Stimulated activated CD8-positive, alpha-beta memory T cell treated with anti-CD3 and anti-CD28 coated beads, Interleukin-15, amount 100 ng/mL, for 1 hour (primary cell): ENCODE measurements at places on chromosomes 3 and 15.

DNA sequence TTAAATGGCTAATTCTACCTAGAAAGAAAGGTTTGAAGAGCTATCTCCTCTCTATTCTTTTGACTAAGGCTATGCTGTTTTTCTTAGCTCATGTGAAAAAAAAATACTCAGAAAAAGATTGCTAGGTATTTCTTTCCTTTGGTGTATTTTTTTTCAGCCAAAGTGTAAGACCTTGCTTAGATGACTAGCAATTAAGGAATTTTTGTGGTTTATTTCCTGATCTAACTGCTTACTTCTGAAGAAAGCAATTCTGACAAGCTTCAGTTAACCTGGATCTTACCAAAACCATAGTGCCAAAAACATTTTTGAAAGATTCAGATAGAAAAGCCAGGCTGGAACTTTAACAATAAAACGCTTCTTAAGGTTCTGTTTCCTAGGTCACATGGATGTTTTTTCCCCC is 315.6 kb downstream of the SOX2 start:
- DNase-seq: no peak

DNA sequence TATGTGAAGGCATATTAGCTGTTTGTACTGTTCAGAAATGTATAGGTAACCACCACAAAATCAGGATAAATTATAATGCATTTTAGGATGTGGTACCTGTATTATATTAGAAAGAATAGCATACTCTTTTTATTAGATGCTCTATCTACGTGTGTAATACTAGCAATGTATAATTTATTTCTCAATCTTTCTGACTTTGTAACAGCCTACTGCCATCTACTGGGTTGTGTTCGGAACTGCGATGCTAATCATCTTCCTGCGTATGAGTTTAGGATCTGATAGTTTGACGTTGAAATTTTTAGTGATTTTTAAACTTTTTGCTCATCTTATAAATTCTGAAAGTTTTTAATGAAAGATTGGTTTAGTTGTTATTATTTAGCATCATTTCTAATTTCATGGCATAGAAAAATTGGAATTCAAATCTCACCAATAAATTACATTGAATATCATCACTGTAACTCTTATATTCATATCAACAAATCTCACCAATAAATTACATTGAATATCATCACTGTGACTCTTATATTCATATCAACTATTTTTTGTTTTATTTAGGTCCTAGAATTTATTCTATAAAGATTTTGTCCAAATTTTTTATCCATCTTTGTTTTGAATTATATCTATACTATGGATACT is 322.7 kb upstream of the ZNF717 start:
- DNase-seq: no peak

GRCh38 chr15:76451540-76451939 is 115.0 kb downstream of the ISL2 start:
- DNase-seq: no peak

DNA sequence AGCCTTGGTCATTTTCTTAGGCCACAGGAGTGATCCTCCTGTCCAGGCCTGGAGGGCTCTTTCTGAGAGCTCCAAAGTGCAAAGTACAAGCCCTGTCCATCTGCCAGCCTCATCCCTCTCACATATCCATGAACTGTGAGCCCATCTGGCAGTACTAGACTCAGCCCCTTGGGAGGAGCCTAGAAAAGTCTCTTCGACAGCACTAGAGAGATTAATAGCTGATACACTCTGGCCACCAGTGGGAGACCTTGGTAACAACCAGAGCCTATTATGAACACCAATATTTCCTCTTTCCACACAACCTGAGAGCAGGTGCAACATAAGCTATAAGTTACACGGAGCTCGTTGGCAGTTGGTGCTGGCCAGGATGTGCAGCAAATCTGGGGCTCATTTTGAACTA is 59.5 kb upstream of the DCLK3 start:
- DNase-seq: no peak

DNA sequence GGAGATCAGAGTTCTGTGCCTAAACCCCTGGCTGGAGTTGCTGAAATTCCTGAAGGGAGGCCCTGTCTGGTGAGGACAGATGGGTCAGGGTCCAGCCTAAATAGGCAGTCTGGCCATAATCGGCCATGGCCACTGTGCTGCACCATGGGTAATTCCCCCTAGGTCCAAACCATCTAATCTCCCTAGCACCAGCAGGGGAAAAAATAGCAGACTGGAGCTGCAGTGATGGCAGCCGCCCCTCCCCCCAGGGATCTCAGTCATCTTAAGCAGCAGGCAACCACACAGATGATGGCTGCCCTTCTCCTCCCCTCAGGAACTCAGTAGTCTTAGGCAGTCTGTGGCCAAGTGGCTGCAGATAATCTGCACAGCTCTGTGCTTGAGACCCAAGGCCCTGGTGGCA is 68.4 kb upstream of the CD96 start:
- DNase-seq: no peak

DNA sequence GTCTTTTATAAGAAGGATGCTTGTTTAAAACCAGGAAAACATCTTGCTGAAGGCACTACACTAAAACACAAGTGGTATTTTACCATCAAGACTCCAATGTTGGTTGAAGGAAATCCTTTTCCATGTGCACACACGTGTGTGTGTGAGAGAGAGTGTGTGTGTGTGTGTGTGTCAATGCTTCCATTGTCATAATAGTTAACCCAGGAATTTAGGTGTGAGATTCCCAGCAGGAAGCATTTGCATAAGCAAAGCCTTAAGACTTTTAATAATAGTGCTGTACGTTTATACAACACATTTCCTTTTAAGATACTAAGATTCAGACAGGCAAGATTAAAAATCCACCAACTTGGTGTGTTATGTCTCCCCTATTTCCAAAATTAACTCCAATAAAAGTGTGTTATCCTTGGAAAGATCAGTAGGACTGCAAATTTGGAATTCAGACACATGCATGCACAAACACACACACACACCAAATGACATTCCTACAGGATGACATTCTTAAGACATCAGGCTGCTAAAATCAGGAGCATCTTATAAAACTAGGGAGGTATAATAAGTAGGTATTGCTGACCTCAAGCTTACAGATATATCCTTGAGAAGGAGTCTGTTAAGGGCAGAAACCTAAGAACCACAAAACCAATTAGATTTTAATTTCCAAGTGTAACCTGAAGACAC is 18.3 kb downstream of the LMCD1 start:
- no peak for DNase-seq

DNA sequence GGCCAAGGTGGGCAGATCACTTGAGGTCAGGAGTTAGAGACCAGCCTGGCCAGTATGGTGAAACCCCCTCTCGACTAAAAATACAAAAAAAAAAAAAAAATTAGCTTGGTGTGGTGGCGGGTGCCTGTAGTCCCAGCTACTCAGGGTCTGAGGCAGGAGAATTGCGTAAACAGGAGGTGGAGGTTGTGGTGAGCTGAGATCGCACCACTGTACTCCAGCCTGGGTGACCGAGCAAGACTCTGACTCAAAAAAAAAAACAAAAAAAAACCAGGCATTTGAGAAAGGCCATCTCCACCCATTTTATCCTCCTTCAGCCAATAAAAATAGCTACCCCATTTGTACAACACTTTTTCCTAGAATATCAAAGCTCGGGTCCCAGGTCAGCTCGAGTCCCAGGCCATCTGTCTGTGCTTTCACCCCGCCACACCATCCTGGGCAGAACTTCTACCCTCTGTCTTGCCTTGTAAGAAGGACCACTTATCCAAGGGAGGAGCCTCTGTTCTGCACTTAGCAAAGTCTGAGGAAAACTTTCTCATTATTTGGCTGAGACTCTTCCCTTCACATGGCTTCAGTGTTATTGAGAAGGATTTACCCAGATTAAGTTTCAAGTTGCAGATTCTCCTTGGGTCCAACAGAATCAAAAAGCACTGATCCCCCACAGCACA is 99.1 kb downstream of the MESD start:
- DNase-seq: no peak

- no peak for DNase-seq
These were observed 6.7 kb upstream of the PSTPIP1 start for GRCh38 chr15:76987896-76988860.

DNA sequence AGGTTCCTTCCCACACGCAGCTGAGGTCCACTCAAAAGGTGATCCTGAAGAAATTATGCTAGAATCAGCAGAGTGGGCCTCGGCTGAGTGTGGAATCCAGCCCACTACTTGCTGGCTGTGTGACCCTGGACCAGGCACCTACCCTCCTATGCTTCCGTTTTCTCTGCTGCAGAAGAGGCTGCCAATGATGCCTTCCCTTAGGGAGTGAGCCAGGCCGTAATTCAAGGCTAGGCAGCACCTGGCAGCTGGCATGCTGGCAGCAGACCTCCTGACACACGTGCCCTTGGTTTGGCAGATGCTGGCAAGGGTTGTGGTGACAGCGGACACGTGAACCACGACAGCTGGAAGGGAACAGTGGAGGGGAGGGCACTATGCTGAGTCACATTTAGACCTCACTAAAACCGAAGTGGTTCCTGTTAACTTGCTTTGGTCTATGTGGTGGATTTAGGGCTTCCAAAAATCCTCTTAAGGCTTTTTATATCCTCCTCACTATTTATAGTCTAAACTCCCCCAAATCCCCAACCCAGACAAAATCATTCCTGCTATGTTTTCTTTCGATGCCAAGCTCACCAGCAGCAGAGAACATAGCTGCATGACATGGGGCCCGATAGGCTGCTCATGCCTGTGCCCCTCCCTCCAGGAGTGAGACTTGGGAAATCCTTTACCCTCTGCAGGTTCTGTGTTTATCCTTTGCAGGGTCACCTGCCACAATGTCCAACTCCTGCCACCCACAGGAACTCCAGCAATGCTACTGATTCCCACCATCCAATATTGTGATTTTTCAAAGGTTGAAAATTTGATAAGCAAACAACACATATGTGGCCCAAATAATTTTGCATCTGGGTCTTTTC is 10.6 kb upstream of the PCSK6 start:
- no peak for DNase-seq
